ENCODE measurements at places on chromosomes 3 and 15.

- no peak for DNase-seq
These were observed 300.6 kb upstream of the KCNH8 start for GRCh38 chr3:18847583-18848197.

- DNase-seq = no peak
These were observed 169.0 kb downstream of the OPA1 start for GRCh38 chr3:193761969-193762368.

DNA sequence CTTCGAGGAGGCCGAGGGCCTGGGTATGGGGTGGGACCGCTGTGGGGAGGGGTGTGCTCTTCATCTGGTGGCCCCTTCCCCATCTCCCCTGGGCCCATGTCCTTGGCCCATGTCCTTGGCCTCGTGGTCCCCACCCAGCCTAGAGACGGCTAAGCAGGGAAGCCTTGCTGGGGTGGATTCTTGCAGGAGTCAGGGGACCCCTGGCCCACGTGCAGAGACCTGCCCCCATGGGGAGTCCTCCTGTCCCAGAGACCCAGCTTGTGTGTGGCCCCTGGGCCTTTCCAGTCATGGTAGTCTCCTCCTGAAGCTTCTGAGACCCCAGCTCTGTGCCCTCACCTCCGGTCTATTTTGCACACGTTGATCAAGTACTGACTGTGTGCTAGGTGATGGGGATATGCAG lies 97.4 kb downstream of the TBC1D2B start:
- no peak for DNase-seq

DNA sequence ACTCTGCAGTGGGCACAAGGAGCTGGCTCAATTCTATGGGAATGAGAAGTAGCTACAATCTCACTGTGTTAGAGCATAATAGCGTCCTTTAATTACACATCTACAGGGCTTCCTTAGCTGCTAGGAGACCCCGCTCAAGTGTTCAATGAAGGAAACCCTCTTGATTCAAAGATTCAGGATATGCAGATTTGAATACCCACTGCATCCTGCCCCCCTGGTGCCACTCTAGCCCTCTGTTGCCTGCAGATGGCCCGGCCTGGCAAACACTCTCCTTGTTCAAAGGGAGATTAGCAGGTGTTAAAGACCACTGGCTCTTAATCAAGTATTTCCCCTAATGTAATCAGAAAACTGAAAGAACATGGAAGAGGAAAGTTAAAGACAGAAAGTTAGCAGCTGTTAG lies 356.6 kb downstream of the VGLL3 start:
- no peak for DNase-seq

DNA sequence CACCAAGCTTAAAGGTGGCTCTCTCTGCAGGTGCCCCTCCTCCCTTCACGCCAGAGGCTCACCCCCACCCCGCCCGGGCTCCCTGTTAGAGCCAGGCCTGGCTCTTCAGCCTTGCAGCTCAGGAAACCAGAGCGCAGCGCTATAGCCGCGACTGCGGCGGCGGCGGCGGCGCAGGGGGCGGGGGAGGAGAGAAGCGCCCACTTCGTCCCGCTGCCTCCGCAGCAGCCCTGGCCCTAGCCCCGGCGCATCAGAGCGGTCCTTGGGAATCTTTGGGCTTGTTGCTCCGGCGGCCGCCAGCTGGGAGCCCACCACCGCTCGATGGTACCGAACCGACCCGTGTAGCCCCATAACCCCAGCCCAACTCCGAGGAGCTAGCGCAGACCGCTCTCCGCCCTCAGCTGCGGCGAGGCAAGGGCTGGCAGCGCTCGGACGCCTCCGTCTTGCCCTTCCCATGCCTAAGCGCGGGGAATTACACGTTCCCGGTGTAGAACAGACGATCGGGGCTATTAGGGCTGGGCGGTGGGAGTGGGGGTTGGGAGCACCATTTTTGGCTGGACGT lies 1.2 kb downstream of the RASGRF1 start:
- DNase-seq = peak; percentile 88

- DNase-seq = no peak
These were observed 866.9 kb downstream of the FHIT start for GRCh38 chr3:60384341-60384740.

GRCh38 chr15:40511472-40512133 lies 40.8 kb downstream of the CHST14 start:
- peak; percentile 91 for DNase-seq

GRCh38 chr3:88059380-88060170 lies 520 bp downstream of the ZNF654 start:
- peak; percentile 55 for DNase-seq

Data from osteoblast (primary cell).